Stimulated activated CD8-positive, alpha-beta memory T cell treated with anti-CD3 and anti-CD28 coated beads, Interleukin-4, amount 100 ng/mL, for 24 hours (primary cell): ENCODE measurements at places on chromosomes 12 and 14.

- no peak for DNase-seq
Observed at GRCh38 chr14:70170976-70171375, 17.8 kb downstream of the SLC8A3 start.

- DNase-seq, result no peak
Observed at GRCh38 chr12:89236748-89237383, 115.4 kb downstream of the DUSP6 start.

DNA sequence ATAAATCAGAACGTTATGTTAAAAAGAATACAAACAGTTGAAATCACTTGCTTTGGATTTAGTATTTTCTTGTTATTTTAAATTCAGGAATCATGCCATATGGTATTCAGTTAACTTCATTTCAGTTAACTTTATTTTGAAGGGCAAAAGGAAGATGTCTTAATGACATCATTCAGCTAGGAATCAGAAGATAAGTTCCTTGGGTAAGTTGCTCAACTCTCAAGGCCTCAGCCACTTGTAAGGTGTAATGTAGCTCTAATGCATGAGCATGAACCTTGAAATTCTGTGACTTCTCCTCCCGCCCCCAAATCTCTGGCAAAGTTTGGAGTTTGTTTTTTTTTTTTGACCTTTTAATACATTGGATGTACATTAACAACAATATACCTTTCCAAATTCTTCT, 42.6 kb downstream of the FRS2 start:
- no peak for DNase-seq

- DNase-seq, result no peak
Observed at GRCh38 chr14:37594238-37594970, 645 bp downstream of the FOXA1 start.

DNA sequence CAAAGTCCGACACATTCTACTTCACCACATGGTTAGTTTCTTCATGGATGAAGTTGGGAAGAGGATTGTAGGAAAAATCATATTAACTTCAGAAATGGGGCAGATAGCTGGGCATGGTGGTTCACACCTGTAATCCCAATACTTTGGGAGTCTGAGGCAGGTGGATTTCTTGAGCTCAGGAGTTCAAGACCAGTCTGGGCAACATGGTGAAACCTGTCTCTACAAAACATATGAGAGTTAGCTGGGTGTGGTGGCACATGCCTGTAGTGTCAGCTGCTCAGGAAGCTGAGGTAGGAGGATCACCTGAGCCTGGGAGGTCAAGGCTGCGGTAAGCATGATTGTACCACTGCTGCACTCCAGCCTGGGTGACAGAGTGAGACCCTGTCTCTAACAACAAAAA, 49.5 kb upstream of the PCED1B start:
- DNase-seq, result no peak

GRCh38 chr14:91311284-91311662, 66.8 kb upstream of the GPR68 start:
- DNase-seq, result no peak

GRCh38 chr14:20601522-20601921, 10.3 kb upstream of the RNASE12 start:
- no peak for DNase-seq

- no peak for DNase-seq
Observed at GRCh38 chr14:71985538-71986189, 53.4 kb downstream of the RGS6 start.

GRCh38 chr12:74018849-74019248, 518.8 kb upstream of the ATXN7L3B start:
- no peak for DNase-seq

DNA sequence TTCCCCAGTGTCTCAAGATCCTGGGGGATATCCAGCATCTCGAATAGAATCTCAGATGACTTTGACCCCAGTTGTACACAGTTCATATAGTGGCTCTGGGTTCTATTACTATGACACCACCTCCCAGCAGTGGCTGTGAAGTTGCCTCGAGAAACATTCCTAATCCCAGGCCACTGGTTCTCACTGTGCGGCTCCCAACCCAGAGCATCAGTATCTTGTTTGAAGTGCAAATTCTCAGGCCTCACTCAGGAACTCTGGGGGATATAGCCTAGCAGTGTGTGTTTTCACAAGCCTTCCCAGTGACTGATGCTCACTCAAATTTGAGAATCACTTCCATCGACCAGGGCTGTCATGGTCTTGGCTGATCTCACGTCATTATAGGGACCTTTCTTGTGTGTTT, 69.3 kb upstream of the IGF1 start:
- DNase-seq, result no peak

DNA sequence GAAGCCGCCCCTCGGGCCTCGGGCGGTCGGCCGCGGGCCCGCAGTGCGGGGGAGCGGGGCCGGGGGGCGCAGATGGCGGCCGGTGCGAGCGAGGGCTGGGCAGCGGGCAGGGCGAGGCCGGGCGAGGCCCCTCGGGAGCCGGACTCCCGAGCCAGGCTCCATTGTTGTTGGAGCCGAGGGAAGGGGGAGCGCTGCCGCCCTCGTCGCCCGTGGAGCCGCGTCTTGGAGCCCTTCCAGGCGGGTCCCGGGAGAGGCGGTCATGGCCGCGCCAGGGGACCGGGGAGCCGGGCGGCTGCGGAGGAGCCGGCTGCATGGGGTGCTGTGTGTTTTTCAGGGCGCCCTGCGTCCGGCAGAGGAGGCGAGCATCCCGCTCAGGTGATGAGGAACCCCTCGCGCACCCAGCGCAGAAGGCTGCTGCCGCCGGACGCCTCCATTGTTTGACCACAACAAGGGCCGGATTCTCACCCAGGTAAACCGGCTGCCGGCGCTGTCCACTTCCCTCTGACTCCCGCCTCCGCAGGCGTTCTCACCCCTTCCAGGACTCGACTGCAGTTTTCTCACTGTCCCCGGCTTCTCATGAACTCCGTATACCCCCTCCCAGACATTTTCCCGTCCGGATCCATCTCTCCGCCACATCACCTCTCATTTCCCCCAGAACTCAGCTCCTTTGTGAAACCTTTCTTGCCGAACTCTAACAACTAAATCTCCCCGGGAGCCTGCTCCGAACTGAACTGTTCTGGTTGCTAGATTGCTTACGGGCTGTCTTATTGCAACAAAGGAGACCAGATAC, 732 bp downstream of the ZNF664 start:
- DNase-seq, result peak; percentile 4

GRCh38 chr12:103645202-103645601, 58.1 kb downstream of the STAB2 start:
- no peak for DNase-seq

DNA sequence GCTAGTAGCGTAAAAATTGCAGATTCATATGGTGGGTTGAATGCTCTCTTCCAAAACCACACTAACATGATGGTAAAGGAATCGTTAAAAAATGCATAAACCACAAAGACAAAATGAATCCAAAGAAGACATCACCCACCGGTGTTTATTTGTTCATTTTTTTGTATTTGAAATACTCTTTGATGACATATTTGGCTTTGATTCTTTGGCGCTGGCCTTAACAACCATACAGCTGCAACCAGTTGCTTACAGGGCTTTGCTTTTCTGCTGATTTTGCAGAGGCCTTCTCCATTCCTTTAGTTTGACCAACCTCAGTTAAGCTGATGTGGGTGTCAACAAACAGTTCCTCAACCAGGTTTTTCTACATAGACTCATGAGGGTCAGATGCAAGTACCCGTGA, 103.5 kb downstream of the CACNA1C start:
- no peak for DNase-seq

DNA sequence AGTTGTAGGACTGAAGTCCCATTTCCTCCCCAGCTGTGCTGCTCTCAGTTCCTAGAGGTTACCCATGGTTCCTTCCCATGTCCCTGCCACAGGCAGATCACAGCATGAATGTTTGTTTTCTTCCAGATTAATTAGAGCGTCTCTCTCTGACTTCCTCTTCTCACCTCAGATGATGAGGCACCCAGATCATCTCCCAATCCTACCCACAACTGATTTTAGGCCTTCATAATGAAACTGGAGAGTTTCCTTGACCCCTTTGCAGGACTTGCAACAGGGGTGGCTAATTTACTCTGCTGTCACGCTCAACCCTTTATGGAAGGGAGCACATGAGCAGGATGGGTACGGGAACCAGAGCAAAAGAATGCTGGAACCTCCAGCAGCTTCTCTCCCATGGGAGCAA, 32.1 kb upstream of the TXNRD1 start:
- no peak for DNase-seq

DNA sequence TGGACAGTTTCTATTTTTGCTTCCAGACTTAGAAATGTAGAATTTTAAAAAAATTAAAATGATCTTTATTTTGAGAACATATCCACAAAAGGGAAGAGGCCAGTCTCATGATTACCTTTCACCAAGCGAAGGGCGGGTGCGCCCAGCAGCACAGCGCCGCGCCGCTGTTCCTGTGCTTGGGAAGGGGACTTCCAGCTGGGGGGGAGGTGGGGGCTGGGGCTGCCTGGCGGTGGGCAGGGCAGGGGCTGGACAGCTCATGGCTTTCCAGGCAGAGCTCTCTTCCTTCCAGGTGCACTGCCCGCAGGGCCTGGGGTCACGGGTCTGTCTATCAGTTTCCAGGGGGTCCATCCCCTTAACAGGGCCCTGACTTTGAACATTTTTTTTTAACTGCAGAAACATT, 199.9 kb downstream of the TTC7B start:
- DNase-seq, result no peak

DNA sequence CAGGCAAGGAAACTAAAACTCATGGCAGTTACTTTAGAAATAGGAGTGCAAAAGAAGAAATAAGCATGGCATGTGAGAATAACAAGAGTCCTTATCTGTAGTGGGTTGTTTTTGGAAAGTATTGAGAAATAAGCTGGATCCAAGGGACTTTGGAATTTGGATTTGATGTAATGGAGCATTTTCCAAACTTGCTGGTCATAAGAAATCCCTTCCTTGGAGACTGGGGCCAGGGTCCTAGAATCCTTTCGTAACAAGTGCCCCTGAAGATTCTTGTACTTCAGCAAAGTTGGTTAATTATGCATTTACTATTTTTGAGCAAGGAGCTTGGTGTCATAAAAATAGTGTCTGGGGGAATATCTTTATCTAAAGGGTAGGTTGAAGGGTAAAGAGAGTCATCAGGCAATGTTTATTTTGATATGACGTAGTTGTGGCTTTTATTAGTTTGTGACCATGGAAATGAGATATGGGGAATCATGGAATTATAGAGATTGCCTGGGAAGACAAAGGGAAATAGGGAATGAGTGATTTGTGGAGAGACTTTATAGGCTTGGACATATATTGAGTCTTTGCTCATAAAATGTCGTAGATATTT, 53.9 kb downstream of the WNK1 start:
- no peak for DNase-seq

DNA sequence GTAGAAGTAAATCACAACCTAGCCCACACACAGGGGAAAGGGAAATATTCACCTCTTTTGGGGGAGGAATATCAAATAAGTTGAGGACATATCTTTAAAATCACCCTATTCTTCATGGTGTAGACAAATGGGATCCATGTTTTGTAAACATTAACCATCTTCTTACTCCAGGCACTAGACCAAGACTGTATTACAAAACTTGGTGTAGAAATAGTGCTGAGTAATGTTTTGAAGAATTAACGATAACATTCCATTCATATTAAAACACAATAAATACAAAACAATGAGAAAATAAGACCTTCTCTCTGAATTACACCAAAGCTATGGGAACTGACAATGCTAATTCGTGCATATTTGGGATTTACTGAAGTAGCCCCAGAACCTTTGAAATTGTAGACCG, 633.6 kb downstream of the BCL11B start:
- DNase-seq, result no peak

GRCh38 chr12:47087088-47087688, 7.4 kb upstream of the AMIGO2 start:
- no peak for DNase-seq

DNA sequence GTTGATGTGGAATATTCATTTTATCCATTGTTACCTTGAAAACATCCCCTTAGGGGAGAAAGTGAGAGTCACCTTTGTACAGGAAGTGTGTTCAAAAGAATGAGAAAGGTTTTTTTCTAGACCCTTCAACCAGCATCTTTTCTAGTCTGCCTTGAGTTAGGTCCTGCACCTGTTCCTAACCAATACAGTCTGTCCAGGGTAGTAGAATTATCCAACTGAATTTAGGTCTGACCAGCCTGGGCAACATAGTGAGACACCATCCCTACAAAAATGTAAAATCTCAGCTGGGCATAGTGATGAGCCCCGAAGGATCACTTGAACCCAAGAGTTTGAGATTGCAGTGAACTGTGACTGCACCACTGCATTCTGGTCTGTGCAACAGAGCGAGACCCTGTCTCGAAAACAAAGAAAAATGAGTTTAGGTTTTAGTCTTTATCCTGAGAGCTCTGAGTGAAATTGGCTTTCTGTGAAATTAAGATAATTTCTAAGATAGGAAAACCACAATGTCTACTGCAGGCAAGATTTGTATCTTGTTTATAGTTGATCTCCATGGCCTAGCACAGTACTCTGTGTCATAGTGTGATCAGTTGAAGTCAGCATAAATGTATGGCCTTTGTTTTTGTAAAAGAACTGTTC, 25.2 kb downstream of the ARHGAP5 start:
- no peak for DNase-seq

DNA sequence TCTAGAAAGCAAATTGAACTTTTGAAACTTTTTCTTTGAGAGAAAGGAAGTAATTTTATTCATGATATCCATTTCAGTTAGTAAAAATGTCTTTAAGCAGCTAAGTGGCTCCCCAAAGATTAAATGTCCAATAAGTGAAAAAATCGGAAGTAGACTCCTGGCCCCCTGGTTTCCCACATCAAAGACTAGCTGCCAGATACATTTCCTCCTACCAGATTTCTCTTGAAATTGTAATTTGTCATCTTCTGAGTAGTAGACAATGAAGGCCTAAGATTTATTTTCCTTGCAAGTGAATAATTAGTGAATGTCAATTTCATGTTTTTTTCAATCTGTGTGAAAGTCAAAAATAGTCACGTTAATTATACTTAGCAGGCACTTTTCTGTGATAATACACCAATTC, 321.9 kb downstream of the SYT1 start:
- no peak for DNase-seq

DNA sequence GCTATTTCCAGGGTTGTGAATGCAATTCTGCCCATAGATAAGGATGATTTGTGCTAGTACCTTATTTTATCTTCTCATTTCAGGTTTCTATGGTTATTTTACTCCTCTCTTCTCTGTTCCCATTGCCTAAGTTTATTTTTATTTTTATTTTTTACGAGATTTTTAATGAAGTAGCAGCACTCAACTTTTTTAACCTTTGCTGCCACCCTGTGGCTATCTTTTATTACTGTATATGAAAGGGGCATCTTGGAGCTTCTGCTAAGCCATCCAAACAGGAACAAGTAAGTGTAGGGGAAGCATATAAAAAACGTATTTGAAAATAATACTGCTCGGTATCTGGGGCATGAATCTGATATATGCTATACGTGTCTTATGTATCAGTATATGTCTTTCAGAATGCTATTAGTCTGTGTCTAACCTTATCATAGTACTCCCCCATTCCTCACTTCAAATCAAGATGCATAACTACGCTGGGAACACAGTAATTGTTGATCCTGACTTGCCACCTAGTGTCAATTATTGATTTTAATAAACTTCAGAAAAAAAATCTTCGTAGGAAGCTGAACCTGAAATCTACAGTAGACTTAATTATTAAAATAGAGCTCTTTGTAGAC, 60.3 kb downstream of the KLRG1 start:
- no peak for DNase-seq

GRCh38 chr12:56326533-56326932, 7.3 kb downstream of the PAN2 start:
- DNase-seq, result no peak
